Fibroblast of gingiva (primary cell): ENCODE measurements at places on chromosomes 1 and 21.

DNA sequence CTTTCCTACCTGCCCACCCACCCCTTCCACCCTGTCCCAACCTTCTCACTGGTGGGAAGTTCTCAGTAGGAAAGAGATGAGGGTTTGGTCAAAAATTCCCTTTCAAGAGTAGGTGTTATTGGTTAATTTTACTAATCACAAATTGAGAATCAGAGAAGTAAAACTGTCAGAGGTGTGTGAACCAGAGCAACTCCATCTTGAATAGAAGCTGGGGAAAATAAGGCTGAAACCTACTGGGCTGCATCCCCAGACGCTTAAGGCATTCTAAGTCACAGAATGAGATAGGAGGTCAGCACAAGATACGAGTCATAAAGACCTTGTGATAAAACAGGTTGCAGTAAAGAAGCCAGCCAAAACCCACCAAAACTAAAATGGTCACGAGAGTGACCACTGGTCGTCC, 11.5 kb downstream of the PLA2G2D start:
- no peak for DNase-seq

GRCh38 chr1:69528376-69528775, 39.3 kb upstream of the LRRC7 start:
- no peak for DNase-seq

DNA sequence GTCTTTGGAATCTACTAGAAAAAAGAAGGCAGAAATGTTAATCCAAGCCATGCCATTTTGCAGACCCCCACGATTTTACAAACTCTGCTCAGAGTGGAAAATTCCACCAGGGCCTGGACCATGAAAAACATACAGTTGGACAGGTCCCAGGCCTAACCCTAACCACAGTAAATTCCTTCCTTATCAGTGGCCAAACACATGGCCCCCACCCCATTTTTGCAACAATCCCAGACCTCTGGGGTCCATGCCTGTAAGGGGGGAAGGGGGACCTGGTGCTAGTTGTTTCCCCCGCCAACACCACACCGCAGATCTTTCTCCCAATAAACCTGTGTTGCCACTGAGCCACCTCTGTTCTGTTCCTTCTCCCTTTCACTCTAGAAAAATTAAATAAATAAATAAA, 1352.7 kb downstream of the AMY1C start:
- DNase-seq, result no peak

GRCh38 chr1:110630839-110631663, 24.9 kb upstream of the KCNA2 start:
- DNase-seq, result peak; percentile 31

- no peak for DNase-seq
Measured at GRCh38 chr1:229220163-229220846, 50.6 kb upstream of the RAB4A start.

GRCh38 chr1:12161662-12162458, 4.9 kb upstream of the TNFRSF1B start:
- peak; percentile 76 for DNase-seq
